ENCODE measurements at places on chromosomes 5 and 9.

- no peak for DNase-seq
These were observed 52.7 kb downstream of the ITGA1 start for GRCh38 chr5:52840277-52841050.

- DNase-seq, result no peak
These were observed 5.8 kb upstream of the PLPPR1 start for GRCh38 chr9:101022704-101023103.

GRCh38 chr9:33453286-33453860, 6.0 kb upstream of the AQP3 start:
- DNase-seq, result no peak

DNA sequence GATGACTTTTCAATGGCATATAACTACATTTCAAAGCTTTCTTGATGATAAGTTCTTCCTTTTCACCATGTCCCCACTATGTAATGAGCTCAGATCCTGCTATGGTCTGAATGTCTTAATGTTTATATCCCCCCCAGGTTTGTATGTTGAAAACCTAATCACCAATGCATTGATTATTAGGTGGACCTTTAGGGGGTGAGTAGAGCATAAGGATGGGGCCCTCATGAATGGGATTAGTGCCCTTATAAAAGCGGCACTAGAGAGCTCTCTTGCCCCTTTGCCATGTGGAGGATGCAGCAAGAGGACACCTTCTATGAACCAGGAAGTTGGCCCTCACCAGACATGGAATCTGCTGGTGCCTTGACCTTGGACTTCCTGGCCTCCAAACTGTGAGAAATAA, 316.8 kb downstream of the ARHGEF28 start:
- DNase-seq, result no peak

DNA sequence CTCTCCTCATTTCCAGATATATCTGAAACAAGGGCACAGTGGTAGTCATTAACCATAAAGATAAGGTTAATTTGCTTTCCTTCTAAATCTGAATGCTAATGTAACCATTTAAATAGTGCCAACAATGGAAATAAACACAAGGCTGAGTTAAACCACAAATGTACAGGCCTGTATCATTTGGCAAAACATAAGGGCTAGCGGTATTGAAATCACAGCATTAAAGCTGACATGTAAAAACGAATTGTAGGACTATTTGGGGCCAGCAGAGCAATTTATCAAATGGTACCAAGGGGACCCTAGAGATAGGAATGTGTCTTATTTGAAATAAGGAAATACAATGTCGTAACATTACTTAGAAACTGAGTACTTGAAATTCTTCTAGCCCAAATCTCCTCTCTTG, 247.5 kb upstream of the RPS23 start:
- no peak for DNase-seq

GRCh38 chr9:121363622-121363961, 6.5 kb downstream of the STOM start:
- no peak for DNase-seq
